ENCODE measurements at places on chromosomes 3 and 15. TPM values are rescaled to one million over a fixed set of nuclear protein-coding genes. Genes with fewer than 3 reads are reported as not detected.

STIMATE gene
- total RNA-seq = 25.8 TPM

SPSB4 gene
- not detected for total RNA-seq

SAMD7 gene
- not detected for total RNA-seq

IL17RE gene
- total RNA-seq = 0.66 TPM

CADM2 gene
- total RNA-seq = not detected

FNDC3B gene
- 8.0 TPM for total RNA-seq

XCR1 gene
- not detected for total RNA-seq

DNA sequence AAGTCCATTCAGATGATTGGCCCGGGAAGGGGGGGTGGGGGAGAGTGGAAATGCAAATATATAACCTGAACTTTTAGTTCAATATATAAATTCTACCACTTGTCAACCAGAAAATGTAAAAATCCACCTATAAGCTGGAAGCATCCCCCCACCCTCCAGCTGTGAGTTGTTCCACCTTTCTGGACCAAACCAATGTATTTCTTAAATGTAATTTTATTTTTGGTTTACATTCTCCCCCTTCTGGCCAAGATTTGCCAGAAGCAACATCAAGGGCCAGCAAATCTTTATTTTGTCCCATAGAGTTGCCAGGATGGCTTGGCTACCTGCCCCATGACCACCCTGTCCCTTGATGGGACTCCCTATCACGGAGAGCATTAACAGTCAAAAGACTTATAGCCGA is 545.7 kb downstream of the TBL1XR1 start:
- no peak overlapping the region for H3K27ac ChIP-seq
- H3K4me1 ChIP-seq = no peaks in the 10 kb centered on the region
- no peak for DNase-seq
- H3K27me3 ChIP-seq = no peaks in the 10 kb centered on the region
- H3K36me3 ChIP-seq = no peaks in the 10 kb centered on the region
- no peak overlapping the region for H3K4me3 ChIP-seq

DNA sequence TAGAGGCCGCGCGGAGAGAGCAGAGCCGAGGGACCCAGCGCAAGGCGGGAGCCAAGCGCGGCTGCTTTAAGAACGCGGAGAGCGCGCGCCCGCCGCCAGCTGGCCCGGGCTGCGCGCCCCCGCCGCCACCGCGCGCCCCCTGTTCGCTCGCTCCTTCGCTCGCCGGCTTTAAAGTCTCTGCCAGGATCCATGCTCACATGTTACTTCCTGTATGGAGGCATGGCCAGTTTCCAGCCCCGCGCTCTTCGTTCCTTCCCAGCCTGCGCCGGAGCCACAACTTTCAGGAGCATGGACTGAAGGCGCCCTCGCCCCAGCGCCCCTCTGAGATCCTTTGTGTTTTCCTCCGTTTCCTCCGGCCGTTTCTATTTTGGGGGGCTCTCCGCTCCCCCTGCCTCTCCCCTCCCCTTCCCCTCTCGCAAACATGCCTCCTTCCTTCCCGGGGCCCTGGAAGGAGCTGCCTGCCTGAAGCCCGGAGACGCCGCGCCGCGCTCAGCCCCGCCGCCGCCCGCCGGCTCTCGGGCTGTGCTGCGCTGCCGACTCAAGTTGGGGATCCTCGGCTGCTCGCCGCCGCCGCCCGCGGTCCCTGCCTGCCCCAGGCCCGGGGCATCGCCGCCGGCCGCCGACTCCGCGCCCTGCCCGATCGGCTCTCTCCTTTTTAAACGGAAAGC is at the start of gene PTPRG:
Gene PTPRG (plus strand): TSS at position 198 of the 668 bp plus-strand sequence. CDS start 717 bp downstream, outside the sequence.
- H3K36me3 ChIP-seq = no peaks in the 10 kb centered on the region
- peak within 1 kb of the TSS; percentile 82 for H3K4me3 ChIP-seq
- no peak within 1 kb of the TSS for H3K27ac ChIP-seq
- DNase-seq = no peak
- peaks cover 63% of the 10 kb centered on the region for H3K27me3 ChIP-seq

GRCh38 chr3:53067567-53067966 is 21.7 kb upstream of the SFMBT1 start:
- H3K4me3 ChIP-seq = no peak overlapping the region
- no peaks in the 10 kb centered on the region for H3K36me3 ChIP-seq
- peaks cover 5% of the 10 kb centered on the region for H3K4me1 ChIP-seq

- peak overlapping the region; percentile 64 for H3K27ac ChIP-seq
- H3K4me1 ChIP-seq = peaks cover 17% of the 10 kb centered on the region
- H3K27me3 ChIP-seq = no peaks in the 10 kb centered on the region
- H3K36me3 ChIP-seq = no peaks in the 10 kb centered on the region
- H3K4me3 ChIP-seq = no peak overlapping the region
Measured at GRCh38 chr3:160886421-160886820, 130.4 kb downstream of the PPM1L start.

- DNase-seq = no peak
- no peak overlapping the region for H3K4me3 ChIP-seq
- H3K27me3 ChIP-seq = no peaks in the 10 kb centered on the region
- H3K27ac ChIP-seq = no peak overlapping the region
- H3K36me3 ChIP-seq = no peaks in the 10 kb centered on the region
Measured at GRCh38 chr3:23073724-23074305, 129.3 kb upstream of the UBE2E2 start.

GRCh38 chr3:51709675-51710074 is 2.8 kb downstream of the GRM2 start:
- H3K27ac ChIP-seq = no peak overlapping the region
- peaks cover 13% of the 10 kb centered on the region for H3K36me3 ChIP-seq
- H3K4me1 ChIP-seq = peaks cover 9% of the 10 kb centered on the region
- no peak overlapping the region for H3K4me3 ChIP-seq
- no peak for DNase-seq
- no peaks in the 10 kb centered on the region for H3K27me3 ChIP-seq

- no peaks in the 10 kb centered on the region for H3K36me3 ChIP-seq
- no peak overlapping the region for H3K4me3 ChIP-seq
Measured at GRCh38 chr15:94070356-94071295, 160.7 kb upstream of the MCTP2 start.

- no peak overlapping the region for H3K4me3 ChIP-seq
- DNase-seq = no peak
- no peaks in the 10 kb centered on the region for H3K36me3 ChIP-seq
- H3K4me1 ChIP-seq = no peaks in the 10 kb centered on the region
- no peak overlapping the region for H3K27ac ChIP-seq
Measured at GRCh38 chr3:171874879-171875278, 31.7 kb downstream of the TMEM212 start.

DNA sequence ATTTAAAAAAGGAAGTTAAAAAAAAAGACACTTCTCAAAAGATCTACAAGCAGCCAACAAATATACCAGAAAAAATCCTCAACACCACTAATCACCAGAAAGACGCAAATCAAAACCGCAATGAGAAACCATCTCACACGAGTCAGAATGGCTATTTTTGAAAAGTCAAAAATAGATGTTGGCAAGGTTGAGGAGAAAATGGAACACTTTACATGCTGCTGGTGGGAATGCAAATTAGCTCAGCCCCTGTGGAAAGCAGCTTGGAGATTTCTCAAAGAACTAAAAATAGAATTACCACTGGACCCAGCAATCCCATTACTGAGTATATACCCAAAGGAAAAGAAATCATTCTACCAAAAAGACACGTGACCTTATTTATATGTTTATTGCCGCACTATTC is 574.7 kb upstream of the ADAMTS9 start:
- H3K27me3 ChIP-seq = no peaks in the 10 kb centered on the region
- no peak overlapping the region for H3K4me3 ChIP-seq
- no peak for DNase-seq
- H3K4me1 ChIP-seq = no peaks in the 10 kb centered on the region

GRCh38 chr3:194256040-194256945 is 94.8 kb downstream of the CPN2 start:
- no peaks in the 10 kb centered on the region for H3K36me3 ChIP-seq
- H3K27me3 ChIP-seq = peaks cover 10% of the 10 kb centered on the region
- no peak overlapping the region for H3K27ac ChIP-seq
- peaks cover 10% of the 10 kb centered on the region for H3K4me1 ChIP-seq
- DNase-seq = no peak
- no peak overlapping the region for H3K4me3 ChIP-seq

DNA sequence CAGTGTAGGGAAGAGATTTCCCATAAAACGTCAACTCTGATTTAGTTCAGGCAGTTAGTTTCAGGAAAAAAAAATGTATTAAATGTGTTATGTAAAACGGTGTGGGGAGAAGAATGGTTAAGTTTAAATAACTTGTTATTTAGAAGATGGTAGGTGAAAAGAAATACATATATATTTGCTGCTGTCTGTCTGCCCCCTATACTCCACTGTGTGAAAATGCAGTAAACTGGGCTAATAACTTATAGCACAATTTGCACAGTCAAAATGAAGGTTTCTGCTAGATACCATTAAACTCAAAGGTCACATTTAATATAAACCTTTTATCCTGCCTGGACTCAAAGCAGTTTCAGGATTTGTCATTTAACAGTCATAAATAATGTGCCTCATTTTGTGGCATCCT is 515.0 kb downstream of the FGF12 start:
- no peak overlapping the region for H3K4me3 ChIP-seq
- H3K4me1 ChIP-seq = no peaks in the 10 kb centered on the region
- H3K27ac ChIP-seq = no peak overlapping the region
- H3K36me3 ChIP-seq = no peaks in the 10 kb centered on the region
- peaks cover 5% of the 10 kb centered on the region for H3K27me3 ChIP-seq

DNA sequence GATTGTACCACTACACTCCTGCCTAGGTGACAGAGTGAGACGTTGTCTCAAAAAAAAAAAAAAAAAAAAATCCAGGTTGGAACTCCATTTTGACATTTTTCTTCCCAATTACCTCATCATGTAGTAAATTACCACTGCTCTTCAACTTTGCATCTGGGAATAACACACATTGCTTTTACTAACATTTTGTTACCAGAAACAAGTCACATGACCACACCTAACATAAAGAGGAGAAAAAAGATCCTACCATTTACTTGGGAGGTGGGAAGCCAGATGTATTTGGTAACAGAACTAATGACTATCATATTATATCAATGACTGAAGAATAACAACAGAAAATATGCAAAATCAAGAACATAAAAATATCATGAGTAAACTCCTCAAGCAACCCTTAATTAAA is 49.6 kb downstream of the ULK4 start:
- H3K27me3 ChIP-seq = no peaks in the 10 kb centered on the region
- H3K4me1 ChIP-seq = no peaks in the 10 kb centered on the region
- H3K36me3 ChIP-seq = peaks cover 23% of the 10 kb centered on the region

- peaks cover 93% of the 10 kb centered on the region for H3K4me1 ChIP-seq
- H3K27me3 ChIP-seq = no peaks in the 10 kb centered on the region
- no peak for DNase-seq
- H3K27ac ChIP-seq = peak overlapping the region; percentile 72
Measured at GRCh38 chr3:4063916-4064574, 239.1 kb upstream of the SETMAR start.

GRCh38 chr15:28004143-28005003 is 94.7 kb downstream of the OCA2 start:
- H3K27me3 ChIP-seq = no peaks in the 10 kb centered on the region
- no peak overlapping the region for H3K4me3 ChIP-seq

- no peaks in the 10 kb centered on the region for H3K36me3 ChIP-seq
- H3K27me3 ChIP-seq = peaks cover 22% of the 10 kb centered on the region
- DNase-seq = no peak
- H3K4me3 ChIP-seq = no peak overlapping the region
- H3K4me1 ChIP-seq = peaks cover 9% of the 10 kb centered on the region
Measured at GRCh38 chr15:75019916-75020315, 3.5 kb upstream of the PPCDC start.

DNA sequence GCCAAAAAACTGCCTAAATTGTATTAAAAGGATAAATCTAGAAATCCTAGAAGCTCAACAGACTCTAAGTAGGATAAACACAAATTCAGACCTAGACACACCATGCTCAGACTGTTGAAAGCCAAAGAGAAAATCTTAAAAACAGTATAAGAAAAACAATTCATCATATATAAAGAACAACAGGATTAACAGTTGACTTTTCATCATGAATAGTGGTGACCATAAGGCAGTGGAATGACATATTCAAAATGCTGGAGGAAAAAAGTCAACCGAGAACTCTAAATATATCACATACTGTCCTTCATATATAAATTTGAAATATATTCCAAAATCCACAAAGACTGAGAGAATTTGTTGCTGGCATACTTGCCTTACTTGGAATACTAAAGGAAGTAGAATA is 77.3 kb downstream of the CEP152 start:
- no peaks in the 10 kb centered on the region for H3K4me1 ChIP-seq
- DNase-seq = no peak
- no peaks in the 10 kb centered on the region for H3K27me3 ChIP-seq
- no peak overlapping the region for H3K4me3 ChIP-seq
- H3K36me3 ChIP-seq = peaks cover 56% of the 10 kb centered on the region

DNA sequence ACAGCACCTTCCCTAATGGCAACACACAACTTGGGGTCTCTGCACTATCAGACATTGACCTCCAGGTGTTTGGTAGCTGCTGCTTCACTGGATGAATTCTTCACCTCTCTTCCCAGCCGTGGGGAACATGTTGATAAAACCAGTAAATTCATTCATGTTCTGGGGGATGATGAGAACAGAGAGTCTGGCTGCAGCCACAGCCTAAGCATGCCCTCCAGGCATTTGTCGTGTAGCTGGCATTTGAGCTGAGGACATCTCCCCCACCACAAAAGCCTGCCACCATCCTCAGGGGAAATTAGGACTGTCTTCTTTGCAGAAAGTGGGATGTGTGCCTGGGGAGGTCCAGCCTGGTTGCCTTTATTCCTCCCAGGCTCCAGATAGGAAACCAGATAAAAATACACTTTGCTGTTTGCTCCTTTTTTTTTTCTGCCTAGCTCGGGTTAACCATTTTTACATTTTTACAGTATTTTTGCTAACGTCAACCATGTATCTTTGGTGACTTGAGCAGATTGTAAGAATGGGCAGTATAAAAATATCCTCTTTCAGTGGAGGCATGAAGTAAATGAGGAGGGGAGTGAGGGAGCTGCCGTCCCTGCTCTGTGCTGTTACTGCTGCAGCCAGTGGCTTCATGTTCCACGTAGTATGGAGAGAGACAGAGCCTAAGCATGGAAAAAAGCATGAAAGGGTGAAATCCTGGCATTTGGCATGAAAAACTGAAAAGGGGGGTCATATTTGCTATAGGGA is 444.0 kb downstream of the EPHB1 start:
- no peaks in the 10 kb centered on the region for H3K27me3 ChIP-seq
- H3K27ac ChIP-seq = no peak overlapping the region
- H3K4me1 ChIP-seq = no peaks in the 10 kb centered on the region
- H3K4me3 ChIP-seq = no peak overlapping the region
- H3K36me3 ChIP-seq = no peaks in the 10 kb centered on the region
- DNase-seq = no peak

Measured in activated B cell treated with CpG ODN at 0.5 μM for 24 hours (primary cell).